Stimulated activated CD4-positive, alpha-beta T cell treated with anti-CD3 and anti-CD28 coated beads, Interleukin-1b, Interleukin-23, amount 100 ng/mL, for 24 hours (primary cell): ENCODE measurements at places on chromosomes 1 and 21.
A peak's percentile ranks its signal among the peaks of the same experiment; 100 is the strongest.

DNA sequence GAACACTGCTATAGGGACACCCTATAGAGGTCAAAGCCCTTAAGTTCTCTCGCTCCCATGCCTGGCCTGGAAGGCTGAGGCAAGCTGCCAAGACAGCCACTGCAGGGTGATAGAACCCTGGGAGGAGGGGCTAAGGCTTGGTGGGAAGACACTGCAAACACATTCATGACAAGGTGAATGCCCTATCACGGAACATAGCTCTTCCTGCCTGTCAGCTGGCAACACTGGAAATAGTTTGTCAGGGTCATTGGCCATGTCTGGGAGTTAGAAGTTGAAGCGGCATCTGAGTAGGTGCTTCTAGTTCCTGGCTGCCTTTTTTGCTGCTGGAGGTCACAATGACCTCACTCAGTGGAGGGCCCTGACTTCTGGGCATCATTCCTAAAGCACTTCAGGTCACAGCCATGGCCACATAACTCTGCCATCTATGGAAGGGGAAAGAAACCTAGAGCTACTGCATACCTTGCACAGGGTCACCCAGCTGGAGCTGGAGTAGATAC, 4.2 kb downstream of the FABP3 start:
- no peak for DNase-seq

DNA sequence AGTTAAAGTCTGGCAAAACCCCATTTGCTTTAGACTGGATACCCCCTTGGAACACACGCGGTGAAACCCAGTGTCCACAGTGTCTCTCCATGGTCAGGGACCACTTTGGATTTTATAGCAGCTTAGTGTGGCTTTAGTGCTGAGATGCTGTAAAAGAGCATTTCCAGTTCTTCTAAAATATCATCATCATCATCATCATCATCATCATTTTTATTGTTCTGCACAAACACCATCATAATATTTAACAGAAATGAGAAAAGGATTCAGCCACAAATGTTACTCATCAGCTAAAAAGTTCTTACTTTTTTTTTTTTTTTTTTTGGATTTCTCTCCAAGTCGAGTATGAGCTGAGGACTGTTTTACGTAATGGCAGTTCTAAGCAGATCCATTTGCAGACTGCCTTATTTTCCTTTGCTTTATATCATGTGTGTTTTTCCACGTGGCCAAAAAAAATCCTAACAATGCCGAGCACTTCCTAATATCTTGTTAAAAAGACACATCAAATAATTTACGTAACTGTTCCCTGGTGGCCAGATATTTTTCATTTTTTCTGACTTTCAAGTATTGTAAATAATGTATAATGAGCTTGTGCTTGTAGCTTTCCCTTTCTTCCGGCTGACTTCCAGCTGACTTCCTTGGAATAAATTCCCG, 62.8 kb downstream of the EVA1C start:
- DNase-seq: no peak

DNA sequence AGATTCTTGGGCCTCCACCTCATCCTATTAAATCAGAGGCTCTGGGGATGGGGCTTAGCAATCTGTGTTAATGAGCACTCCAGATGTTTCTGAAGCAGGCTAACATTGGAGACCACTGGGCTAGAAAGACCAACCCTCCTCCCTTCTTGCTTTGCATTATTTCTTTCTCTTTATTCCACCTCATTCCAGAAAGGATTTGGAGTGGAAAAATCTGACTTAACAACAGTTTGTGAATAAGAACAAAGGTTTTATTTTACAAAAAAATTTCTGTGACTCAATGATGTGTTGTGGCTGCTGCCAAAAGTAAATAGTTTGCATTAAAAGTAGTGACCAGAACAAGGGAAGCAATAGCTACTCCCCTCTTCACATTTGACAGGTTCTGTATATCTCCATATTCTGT, 79.4 kb downstream of the TGFB2 start:
- no peak for DNase-seq

GRCh38 chr1:66396212-66396890, 137.6 kb upstream of the SGIP1 start:
- DNase-seq: no peak

- no peak for DNase-seq
These were observed 26.1 kb downstream of the PKP1 start for GRCh38 chr1:201309416-201309815.

- DNase-seq: no peak
These were observed 86.1 kb upstream of the ZNF326 start for GRCh38 chr1:89908672-89909436.

- DNase-seq: no peak
These were observed 14.4 kb downstream of the S100A16 start for GRCh38 chr1:153598309-153599172.

DNA sequence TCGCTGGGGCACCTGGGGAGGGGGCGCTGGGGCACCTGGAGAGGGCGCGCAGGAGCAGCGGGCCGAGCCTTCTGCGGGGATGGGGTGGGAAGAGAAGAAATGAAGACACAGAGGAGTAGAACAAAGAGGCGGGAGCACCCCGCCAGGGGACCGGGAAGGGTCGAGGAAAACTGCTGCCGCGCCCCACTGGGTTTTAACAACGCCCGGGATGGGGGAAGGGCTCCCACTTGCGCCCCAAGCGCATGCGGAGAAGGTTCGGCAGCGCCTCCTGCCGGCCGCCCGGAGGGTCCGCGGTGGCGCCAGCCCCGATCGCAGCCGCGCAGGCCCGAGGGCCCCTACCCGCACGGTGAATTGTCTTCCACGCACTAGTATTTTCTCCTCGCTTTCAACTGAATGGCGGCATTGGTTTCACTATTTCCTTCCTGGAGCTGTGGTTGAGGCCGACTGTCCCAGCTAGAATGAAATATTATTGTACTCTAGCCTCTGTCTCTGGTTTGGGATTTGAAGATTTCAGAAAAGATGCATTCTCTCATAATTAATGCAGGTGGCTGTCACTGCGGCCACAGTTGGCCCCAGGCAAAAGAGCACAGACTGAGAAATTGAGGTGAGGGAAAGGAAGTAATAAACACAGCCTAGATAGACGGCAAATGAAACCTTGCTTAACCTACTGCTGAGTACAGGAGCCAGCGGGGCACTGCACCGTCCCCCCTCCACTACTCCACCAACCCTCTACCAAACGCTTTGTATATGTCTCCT, 57.3 kb downstream of the MAB21L3 start:
- DNase-seq: peak; percentile 74

DNA sequence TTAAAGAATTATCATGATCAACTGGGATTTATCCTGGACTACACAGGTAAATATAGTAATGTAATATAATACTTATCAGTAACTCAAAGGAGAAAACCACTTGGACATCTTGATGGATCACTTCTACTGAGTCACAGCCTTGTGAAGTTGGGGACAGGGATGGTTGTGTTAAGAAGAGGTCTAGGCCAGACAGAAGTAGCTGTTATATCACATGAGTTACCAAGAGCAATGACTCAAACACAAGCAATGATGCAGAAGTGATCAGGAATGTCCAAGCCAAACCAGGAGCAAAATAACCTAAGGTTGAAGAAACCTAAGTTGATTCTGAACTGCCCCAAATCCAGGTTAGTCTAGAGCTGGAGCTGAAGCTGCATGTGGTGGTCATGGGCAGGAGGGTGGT, 424.5 kb upstream of the DAB1 start:
- DNase-seq: no peak

GRCh38 chr1:225713281-225713680, 60.4 kb upstream of the ENAH start:
- DNase-seq: no peak
